Stimulated activated CD8-positive, alpha-beta memory T cell treated with anti-CD3 and anti-CD28 coated beads, Interleukin-4, amount 100 ng/mL, for 24 hours (primary cell): ENCODE measurements at places on chromosomes 4 and X.

GRCh38 chr4:87697272-87697671 is 47.2 kb downstream of the DMP1 start:
- no peak for DNase-seq

- peak; percentile 38 for DNase-seq
These were observed 62.4 kb downstream of the TRAPPC11 start for GRCh38 chr4:183721207-183722081.

DNA sequence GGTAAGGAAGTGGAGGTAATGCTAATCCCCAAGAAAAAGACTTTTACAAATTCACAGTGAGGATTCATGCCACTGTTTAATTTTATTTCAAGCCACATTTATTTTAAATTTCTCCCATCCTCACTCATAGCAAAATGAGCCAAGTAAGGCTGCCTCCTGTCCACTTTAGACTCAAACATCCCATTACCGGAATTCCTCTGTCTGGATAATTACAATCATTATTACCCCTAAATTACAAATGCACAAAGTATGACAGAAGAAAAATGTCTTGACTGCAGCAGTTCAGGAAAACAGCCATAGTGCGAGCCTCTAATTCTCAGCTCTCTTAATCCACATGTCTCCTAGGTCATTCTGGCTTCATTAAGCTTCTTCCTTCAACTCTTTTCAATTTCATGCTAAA is 57.0 kb downstream of the MAPK10 start:
- no peak for DNase-seq

- no peak for DNase-seq
These were observed 101.6 kb downstream of the FGF16 start for GRCh38 chrX:77548751-77549150.

DNA sequence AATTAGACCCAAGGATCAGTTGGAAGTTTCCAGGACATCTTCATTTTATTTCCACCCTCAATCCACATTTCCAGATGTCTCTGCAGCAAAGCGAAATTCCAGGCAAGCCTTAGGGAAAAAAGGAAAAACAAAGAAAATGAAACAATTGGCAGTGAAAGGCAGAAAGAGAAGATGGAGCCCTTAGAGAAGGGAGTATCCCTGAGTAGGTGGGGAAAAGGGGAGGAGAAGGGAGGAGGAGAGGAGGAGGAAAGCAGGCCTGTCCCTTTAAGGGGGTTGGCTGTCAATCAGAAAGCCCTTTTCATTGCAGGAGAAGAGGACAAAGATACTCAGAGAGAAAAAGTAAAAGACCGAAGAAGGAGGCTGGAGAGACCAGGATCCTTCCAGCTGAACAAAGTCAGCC is at the start of gene PLP1:
Gene PLP1, plus strand, starts transcription at position 295 of the 400 bp plus-strand sequence. CDS start 156 bp downstream, outside the sequence.
- DNase-seq, result no peak

- no peak for DNase-seq
These were observed 225.0 kb downstream of the QDPR start for GRCh38 chr4:17286752-17287460.
